GM12878 (cell line): ENCODE measurements at places on chromosomes 7 and 10. TPM values are rescaled to one million over a fixed set of nuclear protein-coding genes. Genes with fewer than 3 reads are reported as not detected.

DNA sequence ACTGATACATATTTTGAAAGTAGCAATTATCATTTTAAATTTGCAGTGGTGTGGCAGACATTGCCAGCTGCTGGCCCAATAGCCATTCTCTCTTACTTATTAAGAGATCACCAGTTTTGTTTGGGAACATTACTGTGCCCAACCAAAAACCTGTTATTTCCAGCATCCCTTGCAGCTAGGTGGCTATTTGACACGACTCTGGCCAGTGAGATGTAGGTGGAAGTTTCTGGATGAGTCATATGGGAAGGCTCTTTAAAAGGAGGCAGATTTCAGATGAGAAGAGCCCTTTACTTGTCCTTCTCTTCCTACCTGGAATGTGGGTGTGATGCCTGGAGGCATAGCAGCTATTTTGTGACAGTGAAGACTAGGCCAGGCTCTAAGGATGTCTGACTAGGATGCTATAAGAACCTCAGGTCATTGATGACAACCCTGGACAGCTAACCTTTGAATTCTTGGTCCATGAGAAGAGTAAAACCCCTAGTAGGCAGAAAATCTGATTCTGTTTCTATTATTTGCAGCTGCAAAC lies 77.9 kb downstream of the CARD11 start:
- no peak for DNase-seq
- H3K4me3 ChIP-seq = no peak overlapping the region
- H3K27ac ChIP-seq = no peak overlapping the region
- H3K27me3 ChIP-seq = no peaks in the 10 kb centered on the region
- no peaks in the 10 kb centered on the region for H3K36me3 ChIP-seq
- no peaks in the 10 kb centered on the region for H3K4me1 ChIP-seq

DNA sequence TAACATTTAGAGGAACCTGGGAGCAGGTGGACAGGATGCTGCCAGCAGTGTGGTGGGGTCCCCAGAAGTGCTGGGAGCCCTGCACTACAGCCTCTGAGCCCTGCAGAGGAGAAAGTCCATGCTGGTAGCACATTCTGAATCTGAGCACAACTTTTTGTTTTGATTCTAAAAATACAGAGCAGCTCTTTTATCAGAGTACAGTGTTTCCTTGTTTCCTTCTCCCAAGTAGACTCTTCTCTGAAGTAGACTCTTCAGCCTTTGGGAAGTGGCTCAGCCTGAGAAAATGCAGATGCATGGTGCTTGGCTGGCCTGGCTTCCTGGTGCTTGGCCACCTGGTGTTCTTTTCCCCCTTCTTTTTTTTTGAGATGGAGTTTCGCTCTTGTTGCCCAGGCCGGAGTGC lies 9.1 kb downstream of the ADCY1 start:
- H3K36me3 ChIP-seq = no peaks in the 10 kb centered on the region
- H3K27me3 ChIP-seq = peaks cover 2% of the 10 kb centered on the region; the same call in 1 of the 2 replicates

DNA sequence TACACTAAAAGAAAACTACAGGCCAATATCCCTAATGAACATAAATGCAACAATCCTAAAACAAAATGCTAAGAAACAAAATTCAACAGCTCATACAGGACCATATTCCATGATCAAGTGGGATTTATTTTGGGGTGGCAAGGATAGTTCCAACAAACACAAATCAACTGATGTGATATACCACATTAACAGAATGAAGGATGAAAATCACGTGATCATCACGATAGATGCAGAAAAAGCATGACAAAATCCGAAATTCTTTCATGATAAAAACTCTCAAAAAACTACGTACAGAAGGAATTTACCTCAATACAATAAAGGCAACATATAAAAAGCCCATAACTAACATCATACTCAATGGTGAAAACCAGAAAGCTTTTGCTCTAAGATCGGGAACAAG lies 124.0 kb downstream of the RELN start:
- H3K4me3 ChIP-seq = no peak overlapping the region
- no peak for DNase-seq
- H3K36me3 ChIP-seq = no peaks in the 10 kb centered on the region

The NAMPT gene
- 67.5 and 72.5 TPM in 2 replicates for polyA plus RNA-seq

GRCh38 chr7:28157831-28158416 lies 22.7 kb downstream of the JAZF1 start:
- H3K36me3 ChIP-seq = no peaks in the 10 kb centered on the region
- H3K27ac ChIP-seq = no peak overlapping the region
- DNase-seq = no peak

DNA sequence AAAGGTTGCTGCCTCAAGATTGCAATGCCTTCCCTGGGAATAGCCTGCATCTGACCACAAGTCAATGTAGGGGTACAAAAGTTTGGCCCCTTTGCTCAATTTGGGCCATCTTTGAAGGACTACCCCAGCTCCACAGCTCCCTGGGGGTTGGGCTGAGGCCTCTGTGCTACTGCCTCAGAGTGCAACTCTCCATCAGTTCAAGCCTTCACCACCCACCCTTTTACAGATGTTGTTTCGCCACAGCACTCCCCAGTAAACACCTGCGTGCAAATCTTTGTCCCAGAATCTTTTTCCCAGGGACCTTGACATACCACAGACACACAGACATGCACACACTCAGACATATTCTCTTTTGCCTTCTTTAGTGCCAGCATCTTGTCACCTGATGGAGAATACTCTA lies 66.0 kb upstream of the ANKRD1 start:
- no peak overlapping the region for H3K27ac ChIP-seq
- no peak for DNase-seq
- no peak overlapping the region for H3K4me3 ChIP-seq
- no peaks in the 10 kb centered on the region for H3K36me3 ChIP-seq

GRCh38 chr7:70408891-70409290 lies 723.1 kb upstream of the GALNT17 start:
- H3K36me3 ChIP-seq = no peaks in the 10 kb centered on the region; the same call in none of the 2 replicates
- no peaks in the 10 kb centered on the region; the same call in 1 of the 2 replicates for H3K4me1 ChIP-seq
- no peak for DNase-seq
- H3K27ac ChIP-seq = no peak overlapping the region
- H3K27me3 ChIP-seq = no peaks in the 10 kb centered on the region
- no peak overlapping the region for H3K4me3 ChIP-seq
